ENCODE measurements at places on chromosomes 12 and 14. TPM values are rescaled to one million over a fixed set of nuclear protein-coding genes. Genes with fewer than 3 reads are reported as not detected.

ST8SIA1 gene
- 18.8 TPM for total RNA-seq

PRPF40B gene
- 31.1 TPM for total RNA-seq

FAIM2 gene
- total RNA-seq: 12.0 TPM

MANSC1 gene
- total RNA-seq: 28.9 TPM

BEST3 gene
- 2.1 TPM for total RNA-seq

ASCL1 gene
- total RNA-seq: 0.34 TPM

OLR1 gene
- total RNA-seq: 2.1 TPM

OR4E2 gene
- total RNA-seq: not detected

KRT6C gene
- total RNA-seq: not detected

PROX2 gene
- total RNA-seq: not detected

- H3K4me3 ChIP-seq: no peak overlapping the region
- H3K27ac ChIP-seq: no peak overlapping the region
- no peaks in the 10 kb centered on the region for H3K36me3 ChIP-seq
- no peaks in the 10 kb centered on the region for H3K4me1 ChIP-seq
Measured at GRCh38 chr12:13008741-13009380, 8.8 kb upstream of the HEBP1 start.

DNA sequence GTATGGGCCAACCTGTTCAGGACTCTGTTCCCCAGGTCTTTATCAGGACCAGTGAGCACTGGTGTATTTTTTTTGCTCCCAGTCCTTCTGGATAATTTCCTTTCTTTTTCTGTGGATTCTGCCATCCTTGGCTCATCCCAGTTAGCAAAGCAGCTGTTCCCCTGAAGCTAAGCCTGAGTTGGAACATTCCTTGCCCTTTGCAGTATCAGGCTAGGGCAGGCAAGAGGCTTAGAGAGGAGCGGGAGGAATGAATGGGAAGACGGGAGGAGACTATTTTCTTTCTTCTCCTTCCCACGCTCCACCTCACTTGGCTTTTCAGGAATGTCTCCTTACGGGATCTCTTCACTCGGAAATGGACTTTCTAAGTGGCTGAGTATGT, 29.2 kb downstream of the ERG28 start:
- H3K27ac ChIP-seq: no peak overlapping the region
- no peaks in the 10 kb centered on the region for H3K36me3 ChIP-seq
- no peaks in the 10 kb centered on the region for H3K4me1 ChIP-seq
- no peak for DNase-seq

GRCh38 chr12:60066655-60067054, 470.8 kb downstream of the SLC16A7 start:
- no peak for DNase-seq
- H3K4me3 ChIP-seq: no peak overlapping the region
- H3K27ac ChIP-seq: no peak overlapping the region

DNA sequence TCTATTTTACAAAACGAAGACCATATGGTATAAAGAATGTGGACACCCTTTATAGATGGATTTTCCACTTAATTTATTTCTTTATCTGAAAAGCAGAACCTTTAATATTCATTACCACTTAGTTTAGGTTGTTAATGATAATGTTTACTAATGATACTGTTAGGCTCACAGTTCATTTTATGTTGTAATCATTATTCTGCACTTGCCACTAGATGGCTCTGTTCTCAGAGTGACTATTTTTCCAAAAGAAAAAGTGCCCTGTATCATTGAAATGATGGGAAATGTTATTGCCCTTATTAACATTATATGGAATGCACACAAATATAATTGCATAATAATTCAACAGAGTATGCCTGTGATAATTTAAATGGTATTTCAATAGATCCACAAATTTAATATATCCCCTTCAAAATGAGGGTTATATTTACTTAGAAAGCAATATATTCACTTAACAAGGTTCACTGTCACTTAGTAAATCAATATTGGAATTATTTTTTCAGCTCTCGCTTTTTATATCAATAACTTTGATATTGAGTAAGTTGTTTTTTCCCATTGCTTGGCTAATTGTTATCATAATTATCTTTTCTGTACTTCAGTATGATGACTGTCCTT, 95.7 kb downstream of the PDE3A start:
- no peak overlapping the region for H3K4me3 ChIP-seq
- DNase-seq: no peak
- H3K36me3 ChIP-seq: no peaks in the 10 kb centered on the region
- H3K27me3 ChIP-seq: no peaks in the 10 kb centered on the region

GRCh38 chr12:29609431-29610215, 112.1 kb upstream of the OVCH1 start:
- no peak for DNase-seq
- H3K4me3 ChIP-seq: no peak overlapping the region
- no peaks in the 10 kb centered on the region for H3K4me1 ChIP-seq
- H3K27ac ChIP-seq: no peak overlapping the region
- H3K36me3 ChIP-seq: no peaks in the 10 kb centered on the region

DNA sequence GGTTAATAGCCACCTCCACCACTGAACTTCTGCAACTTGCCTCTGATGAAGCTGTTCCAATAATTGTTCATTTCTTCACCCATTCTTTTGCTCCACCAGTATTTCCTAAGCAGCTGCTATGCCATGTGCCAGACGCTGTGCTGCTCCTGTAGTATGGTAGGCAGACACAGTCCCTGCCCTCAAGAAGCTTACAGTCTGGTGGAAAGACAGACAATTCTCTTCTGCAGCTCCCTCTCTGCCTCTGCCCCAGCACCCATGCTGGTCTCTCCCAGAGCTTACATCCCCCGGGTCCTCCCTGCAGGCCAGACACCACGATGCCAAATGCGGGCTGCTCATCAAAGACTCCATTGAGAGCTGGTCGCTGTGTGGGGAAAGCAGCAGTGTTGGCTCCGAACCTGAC, 111.6 kb upstream of the ESRRB start:
- H3K4me3 ChIP-seq: no peak overlapping the region
- no peaks in the 10 kb centered on the region for H3K36me3 ChIP-seq
- no peaks in the 10 kb centered on the region for H3K27me3 ChIP-seq
- no peaks in the 10 kb centered on the region for H3K4me1 ChIP-seq
- H3K27ac ChIP-seq: no peak overlapping the region

GRCh38 chr12:47281667-47282171, 202.0 kb upstream of the AMIGO2 start:
- no peak for DNase-seq
- no peak overlapping the region for H3K4me3 ChIP-seq
- H3K4me1 ChIP-seq: no peaks in the 10 kb centered on the region
- H3K27ac ChIP-seq: no peak overlapping the region

GRCh38 chr14:105026802-105027563, 6.1 kb upstream of the CDCA4 start:
- no peaks in the 10 kb centered on the region for H3K36me3 ChIP-seq
- DNase-seq: no peak
- H3K27me3 ChIP-seq: no peaks in the 10 kb centered on the region
- no peaks in the 10 kb centered on the region for H3K4me1 ChIP-seq
- H3K27ac ChIP-seq: no peak overlapping the region

- no peaks in the 10 kb centered on the region for H3K27me3 ChIP-seq
- no peaks in the 10 kb centered on the region for H3K36me3 ChIP-seq
- peaks cover 3% of the 10 kb centered on the region for H3K4me1 ChIP-seq
Measured at GRCh38 chr14:103887170-103887501, 39.8 kb upstream of the PPP1R13B start.

- no peaks in the 10 kb centered on the region for H3K27me3 ChIP-seq
- H3K27ac ChIP-seq: peak overlapping the region; percentile 90
- no peak for DNase-seq
Measured at GRCh38 chr12:47819138-47819895, 386 bp downstream of the HDAC7 start.

GRCh38 chr14:61560323-61560722, 135.0 kb upstream of the HIF1A start:
- no peak overlapping the region for H3K4me3 ChIP-seq
- peaks cover 4% of the 10 kb centered on the region for H3K4me1 ChIP-seq
- H3K36me3 ChIP-seq: no peaks in the 10 kb centered on the region
- peak overlapping the region; percentile 63 for H3K27ac ChIP-seq
- DNase-seq: no peak

GRCh38 chr14:71395151-71395604, 487.9 kb downstream of the PCNX1 start:
- no peak overlapping the region for H3K4me3 ChIP-seq
- no peak overlapping the region for H3K27ac ChIP-seq
- H3K27me3 ChIP-seq: no peaks in the 10 kb centered on the region
- DNase-seq: no peak

GRCh38 chr14:69612014-69612782, 802 bp downstream of the SUSD6 start:
- peak overlapping the region; percentile 95 for H3K27ac ChIP-seq
- H3K4me1 ChIP-seq: peaks cover 11% of the 10 kb centered on the region
- no peaks in the 10 kb centered on the region for H3K27me3 ChIP-seq
- H3K4me3 ChIP-seq: peak overlapping the region; percentile 83
- H3K36me3 ChIP-seq: no peaks in the 10 kb centered on the region
- peak; percentile 21 for DNase-seq

DNA sequence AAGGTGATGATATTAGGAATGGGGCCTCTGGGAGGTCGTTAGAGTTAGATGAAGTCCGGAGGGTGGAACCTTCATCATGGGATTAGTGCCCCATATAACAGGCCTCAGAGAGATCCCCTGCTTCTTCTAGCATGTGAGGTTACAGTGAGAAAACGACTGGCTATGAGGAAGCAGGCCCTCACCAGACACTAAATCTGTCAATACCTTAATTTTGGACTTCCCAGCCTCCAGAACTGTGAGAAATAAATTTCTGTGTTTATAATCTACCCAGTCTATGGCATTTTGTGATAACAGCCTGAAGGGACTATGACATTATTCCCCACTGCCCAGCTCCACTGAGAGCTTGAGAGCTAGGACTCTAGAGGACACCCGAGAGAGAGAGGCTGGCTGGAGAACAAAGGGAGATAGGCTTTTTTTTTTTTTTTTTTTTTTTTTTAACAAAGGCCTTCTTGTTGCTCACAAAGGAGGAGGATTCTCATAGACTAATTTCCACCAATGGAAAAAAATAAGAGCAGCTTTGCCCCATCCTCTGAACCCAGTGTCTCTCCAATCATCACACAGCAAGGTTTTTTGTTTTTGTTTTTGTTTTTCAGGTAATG, 87.8 kb upstream of the EEA1 start:
- no peaks in the 10 kb centered on the region for H3K36me3 ChIP-seq
- DNase-seq: no peak
- H3K27me3 ChIP-seq: no peaks in the 10 kb centered on the region
- peaks cover 11% of the 10 kb centered on the region for H3K4me1 ChIP-seq
- H3K27ac ChIP-seq: peak overlapping the region; percentile 52

DNA sequence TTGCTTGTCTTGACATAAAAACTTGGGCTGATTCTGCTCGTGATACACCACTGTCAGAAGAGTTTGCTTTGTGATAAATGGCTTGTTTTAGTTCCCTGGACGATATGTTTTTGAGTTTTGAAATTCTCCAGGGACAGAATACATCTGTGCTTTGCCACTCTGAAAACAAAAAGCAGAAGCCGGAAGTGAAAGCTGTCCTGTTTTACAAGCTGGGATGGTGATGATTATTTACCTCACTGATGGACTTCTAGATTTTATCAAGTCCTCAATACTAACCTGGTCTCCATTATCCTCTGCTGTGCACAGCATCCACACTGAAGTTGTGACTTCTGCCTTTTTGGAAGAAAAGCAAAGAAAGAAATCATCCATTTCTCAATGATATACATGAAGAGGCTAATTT, 251.6 kb downstream of the TRHDE start:
- no peak overlapping the region for H3K27ac ChIP-seq
- H3K27me3 ChIP-seq: no peaks in the 10 kb centered on the region
- H3K4me3 ChIP-seq: no peak overlapping the region
- no peak for DNase-seq

- H3K4me1 ChIP-seq: no peaks in the 10 kb centered on the region
- H3K27me3 ChIP-seq: no peaks in the 10 kb centered on the region
- H3K27ac ChIP-seq: no peak overlapping the region
- no peaks in the 10 kb centered on the region for H3K36me3 ChIP-seq
- H3K4me3 ChIP-seq: no peak overlapping the region
Measured at GRCh38 chr12:129381715-129382114, 522.1 kb downstream of the TMEM132D start.

GRCh38 chr14:29355331-29355730, 572.3 kb downstream of the PRKD1 start:
- H3K27me3 ChIP-seq: no peaks in the 10 kb centered on the region
- H3K36me3 ChIP-seq: no peaks in the 10 kb centered on the region
- H3K27ac ChIP-seq: no peak overlapping the region
- H3K4me3 ChIP-seq: no peak overlapping the region
- H3K4me1 ChIP-seq: no peaks in the 10 kb centered on the region

DNA sequence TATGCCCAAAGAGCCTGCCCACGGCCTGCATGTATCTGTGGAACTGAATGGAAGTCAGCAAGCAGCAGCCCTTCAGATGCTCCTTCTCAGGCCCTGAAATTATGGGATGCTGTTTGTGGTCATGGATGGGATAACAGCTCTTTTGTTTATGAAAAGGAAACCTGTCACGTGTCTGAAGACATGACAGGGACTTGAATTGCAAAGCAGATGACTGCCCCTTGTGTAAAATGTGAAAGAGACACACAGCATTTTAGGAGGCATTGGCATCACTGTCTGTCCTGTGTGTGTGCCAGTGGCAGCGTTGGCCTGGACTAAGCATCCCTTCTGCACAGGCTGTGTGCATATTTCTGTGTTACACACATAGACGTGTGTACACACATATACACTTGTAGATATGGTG, 192.1 kb downstream of the VRK1 start:
- no peaks in the 10 kb centered on the region for H3K4me1 ChIP-seq
- H3K27ac ChIP-seq: no peak overlapping the region
- DNase-seq: no peak

- no peak overlapping the region for H3K27ac ChIP-seq
- no peak overlapping the region for H3K4me3 ChIP-seq
- peaks cover 5% of the 10 kb centered on the region for H3K4me1 ChIP-seq
- no peak for DNase-seq
Measured at GRCh38 chr14:68624541-68625220, 168.2 kb downstream of the ZFP36L1 start.

DNA sequence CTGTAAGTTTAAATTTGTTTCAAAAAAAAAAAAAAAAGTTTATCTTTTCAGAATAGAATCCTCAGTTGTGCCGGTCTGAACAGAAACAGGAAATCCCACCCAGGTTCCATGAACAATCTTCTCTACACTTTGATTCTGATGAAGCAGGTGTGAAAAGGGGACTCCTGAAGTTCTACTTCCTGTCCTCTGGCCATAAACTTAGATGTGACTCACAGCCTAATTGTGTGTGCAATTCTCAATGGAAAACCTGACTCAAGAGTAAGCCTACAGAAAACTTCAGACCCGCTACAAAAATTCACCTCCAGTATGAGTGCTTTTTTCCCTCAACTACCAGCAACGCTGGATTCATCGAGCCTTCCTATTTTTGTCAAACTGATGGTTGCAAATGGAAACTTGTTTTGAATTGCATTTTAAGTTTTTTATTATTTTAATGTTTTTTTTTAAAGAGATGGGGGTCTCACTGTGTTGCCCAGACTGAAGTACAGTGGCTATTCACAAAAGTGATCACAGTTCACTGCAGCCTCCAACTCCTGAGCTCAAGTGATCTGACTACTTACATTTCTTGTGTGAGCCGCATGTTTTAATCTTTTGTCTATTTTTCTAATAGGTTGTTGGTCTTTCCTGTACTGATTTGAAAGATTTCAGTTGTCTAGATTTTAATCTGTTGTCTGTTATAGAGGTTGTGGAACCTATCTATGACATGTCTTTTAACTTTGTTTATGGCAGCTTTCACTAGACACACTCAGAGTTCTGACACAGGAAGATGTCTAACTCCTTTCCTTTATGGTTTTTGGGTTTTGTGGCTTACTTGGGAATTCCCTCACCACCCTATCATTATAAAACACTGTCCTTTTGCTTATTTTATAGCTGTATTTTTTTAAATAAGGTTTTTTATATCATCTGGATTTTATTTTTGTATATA, 37.6 kb downstream of the ATG14 start:
- no peak overlapping the region for H3K4me3 ChIP-seq
- H3K4me1 ChIP-seq: no peaks in the 10 kb centered on the region
- H3K36me3 ChIP-seq: no peaks in the 10 kb centered on the region
- no peak for DNase-seq
- no peaks in the 10 kb centered on the region for H3K27me3 ChIP-seq
